ENCODE measurements at places on chromosomes 12 and 14. TPM values are rescaled to one million over a fixed set of nuclear protein-coding genes. Genes with fewer than 3 reads are reported as not detected.

P2RX2 gene
- total RNA-seq: not detected

DNA sequence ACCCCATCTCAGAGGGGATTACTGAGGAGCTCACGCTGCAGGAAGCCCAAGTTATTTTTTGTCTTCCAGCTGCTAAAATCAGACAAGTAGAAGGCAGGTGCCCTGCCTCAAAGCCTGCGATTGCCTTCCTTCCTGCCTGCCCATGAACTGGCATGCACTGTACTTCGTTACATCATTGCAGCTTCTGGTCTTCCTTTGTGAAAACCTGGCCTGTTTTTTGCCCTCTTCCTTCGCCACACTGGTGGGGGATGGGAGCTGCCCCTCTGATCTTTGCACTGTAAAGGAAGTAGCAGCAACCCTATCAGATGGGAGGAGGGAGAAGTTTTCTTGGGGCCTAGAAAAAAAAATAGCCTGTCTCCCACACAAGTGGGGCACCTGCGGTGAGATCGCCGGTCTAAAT lies 1098.7 kb downstream of the BCL11B start:
- H3K4me1 ChIP-seq: no peaks in the 10 kb centered on the region
- DNase-seq: no peak
- peak overlapping the region; percentile 69 for H3K27ac ChIP-seq
- H3K36me3 ChIP-seq: no peaks in the 10 kb centered on the region
- H3K4me3 ChIP-seq: no peak overlapping the region

GRCh38 chr14:68331426-68331825 lies 461.4 kb downstream of the ZFP36L1 start:
- H3K27ac ChIP-seq: no peak overlapping the region
- no peaks in the 10 kb centered on the region for H3K27me3 ChIP-seq
- no peak overlapping the region for H3K4me3 ChIP-seq
- peaks cover 5% of the 10 kb centered on the region for H3K4me1 ChIP-seq
- no peak for DNase-seq

JPH4 gene
- total RNA-seq: 0.19 TPM

SLC17A8 gene
- not detected for total RNA-seq

GRCh38 chr12:18224745-18225144 lies 36.6 kb upstream of the PIK3C2G start:
- DNase-seq: no peak
- H3K27ac ChIP-seq: no peak overlapping the region
- no peaks in the 10 kb centered on the region for H3K4me1 ChIP-seq
- H3K36me3 ChIP-seq: no peaks in the 10 kb centered on the region

AGAP2 gene
- 5.3 TPM for total RNA-seq

CTDSP2 gene
- 152 TPM for total RNA-seq

DNA sequence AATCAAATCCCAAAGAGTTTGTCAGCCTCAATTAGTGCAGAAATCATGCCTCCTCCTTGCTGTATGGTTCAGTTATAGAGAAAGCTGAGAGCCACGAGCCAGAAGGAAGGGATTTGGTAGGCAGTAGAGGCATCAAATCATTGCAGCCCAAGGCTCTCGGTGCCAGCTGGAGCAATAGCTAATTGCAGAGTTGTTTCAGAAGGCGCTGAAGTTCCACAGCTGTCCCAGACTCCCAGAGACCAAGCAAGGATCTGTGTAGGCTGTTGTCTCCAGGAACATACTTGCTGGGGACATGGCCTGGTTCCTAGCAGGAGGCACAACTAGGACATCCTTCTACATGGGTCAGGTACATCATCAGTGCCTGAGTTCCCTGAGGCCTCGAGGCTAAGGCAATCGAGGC lies 80.4 kb upstream of the WSCD2 start:
- no peak overlapping the region for H3K4me3 ChIP-seq
- peaks cover 8% of the 10 kb centered on the region for H3K27me3 ChIP-seq
- peaks cover 5% of the 10 kb centered on the region for H3K4me1 ChIP-seq
- no peak overlapping the region for H3K27ac ChIP-seq
- no peak for DNase-seq

PELI2 gene
- 1.5 TPM for total RNA-seq

- no peaks in the 10 kb centered on the region for H3K4me1 ChIP-seq
- no peak for DNase-seq
- H3K27me3 ChIP-seq: no peaks in the 10 kb centered on the region
These were observed 122.7 kb upstream of the FAR2 start for GRCh38 chr12:29026419-29026818.

- no peak for DNase-seq
- no peak overlapping the region for H3K4me3 ChIP-seq
- H3K27ac ChIP-seq: no peak overlapping the region
- no peaks in the 10 kb centered on the region for H3K27me3 ChIP-seq
- no peaks in the 10 kb centered on the region for H3K36me3 ChIP-seq
These were observed 222.7 kb upstream of the SOX5 start for GRCh38 chr12:24172031-24172772.

ARMH4 gene
- total RNA-seq: 11.3 TPM

All from heart left ventricle (tissue), 16 donors.